Stimulated activated CD4-positive, alpha-beta T cell treated with anti-CD3 and anti-CD28 coated beads, Interleukin-1b, Interleukin-23, amount 100 ng/mL, for 1 hour (primary cell): ENCODE measurements at places on chromosomes 2 and 18.
A peak's percentile ranks its signal among the peaks of the same experiment; 100 is the strongest.

DNA sequence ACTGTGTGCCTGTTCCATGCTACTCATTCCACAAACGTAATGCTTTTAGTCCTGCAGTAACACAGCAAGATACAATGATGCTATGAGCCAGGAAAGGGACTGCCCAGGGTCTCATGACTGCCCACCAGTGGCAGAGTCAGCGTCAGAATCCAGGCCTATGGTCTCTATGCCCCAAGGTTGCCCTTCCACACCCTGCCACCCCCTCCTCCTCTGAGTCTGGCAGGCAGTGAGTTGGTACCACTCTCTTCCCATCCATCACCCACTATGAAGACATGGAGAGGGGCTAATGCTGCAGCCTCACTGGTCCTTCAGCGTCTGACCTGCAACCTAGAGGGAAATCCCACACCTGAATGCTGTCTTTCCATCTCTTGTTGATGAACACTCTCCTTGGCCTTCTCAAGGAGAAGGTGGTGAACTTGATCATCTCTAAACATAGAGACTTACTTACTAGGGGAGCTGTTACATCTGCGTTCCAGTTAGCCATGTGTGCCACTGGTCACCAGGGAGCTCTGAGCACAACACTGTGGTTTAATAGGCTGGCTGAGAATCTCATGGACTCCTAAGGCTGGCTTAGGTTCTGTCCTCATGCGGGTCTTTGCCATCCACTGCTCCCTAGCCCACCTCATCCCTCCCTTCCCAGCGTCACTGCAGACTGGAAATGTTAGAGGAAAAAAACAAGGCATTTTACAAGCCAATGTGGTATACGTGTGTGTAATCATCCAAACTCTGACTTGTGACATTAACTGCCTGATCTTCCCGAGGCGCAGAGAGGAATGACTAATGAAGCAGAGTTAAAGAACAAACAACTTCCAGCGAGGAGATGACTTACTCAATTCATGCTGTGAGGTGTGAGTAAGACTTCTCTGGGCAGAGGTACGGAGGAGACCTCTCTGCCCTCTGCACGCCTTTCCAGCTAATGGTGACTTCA is 28.8 kb downstream of the STEAP3 start:
- DNase-seq: no peak

DNA sequence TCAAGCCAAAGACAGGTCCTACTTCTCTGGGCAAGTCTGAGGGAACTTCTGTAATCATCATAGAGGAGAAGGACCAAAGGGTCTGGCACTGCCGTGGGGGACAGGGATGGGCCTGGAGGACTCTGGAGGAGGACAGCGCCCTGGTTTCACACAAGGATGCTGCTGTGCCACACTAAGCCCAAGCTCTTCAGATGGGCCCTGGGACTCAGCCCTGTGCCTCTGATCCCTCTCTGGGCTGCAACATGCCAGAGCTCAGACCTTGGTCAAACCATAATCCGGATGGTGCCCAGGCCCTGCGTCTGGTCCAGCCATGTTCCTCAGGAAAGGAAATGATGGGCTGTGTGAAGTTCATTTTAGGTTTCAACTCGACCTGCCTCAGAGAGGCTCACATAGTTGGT is 222.0 kb upstream of the COPS8 start:
- DNase-seq: no peak

DNA sequence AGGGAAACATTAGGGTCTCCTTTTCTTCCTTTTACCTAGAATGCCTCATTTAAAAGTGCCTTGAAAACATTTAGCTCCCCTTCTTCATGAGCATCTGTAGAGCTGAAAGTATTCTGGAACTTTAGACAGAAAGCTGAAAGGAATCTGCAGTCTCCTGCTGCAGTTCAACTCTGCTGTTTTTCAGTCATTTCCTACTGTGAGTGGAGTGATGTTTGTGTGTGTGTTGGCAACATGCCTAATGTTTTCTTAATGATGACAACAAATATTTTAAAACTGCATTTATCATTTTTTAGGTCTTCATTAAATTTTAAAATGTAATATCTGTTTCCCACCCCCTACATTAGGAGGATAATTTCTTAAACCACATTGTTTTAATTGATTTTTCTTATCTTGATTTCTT is 66.6 kb downstream of the TWSG1 start:
- no peak for DNase-seq

DNA sequence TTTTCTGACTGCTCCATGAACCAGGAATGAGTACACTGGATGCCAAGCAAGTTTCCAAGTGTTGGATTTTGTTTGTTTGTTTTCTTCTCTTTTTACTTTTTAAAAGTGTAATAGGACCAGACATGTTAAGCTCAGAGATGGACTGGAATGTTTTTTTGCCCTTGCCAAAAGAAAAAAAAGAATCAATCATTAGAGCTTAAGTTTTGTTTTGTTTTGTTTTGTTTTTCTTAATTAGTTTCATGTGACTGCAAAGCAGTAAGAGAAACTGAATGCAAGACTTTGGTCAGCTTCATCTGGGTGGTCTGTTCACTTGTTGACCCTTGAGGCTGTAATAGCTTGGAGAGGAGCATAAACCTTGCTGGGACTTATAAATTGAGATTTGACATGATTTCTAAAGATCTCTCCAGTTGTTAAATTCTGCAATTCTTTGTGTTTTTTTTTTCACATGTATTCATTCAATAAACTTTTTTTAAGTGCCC is 42.4 kb upstream of the SLC1A4 start:
- DNase-seq: no peak

DNA sequence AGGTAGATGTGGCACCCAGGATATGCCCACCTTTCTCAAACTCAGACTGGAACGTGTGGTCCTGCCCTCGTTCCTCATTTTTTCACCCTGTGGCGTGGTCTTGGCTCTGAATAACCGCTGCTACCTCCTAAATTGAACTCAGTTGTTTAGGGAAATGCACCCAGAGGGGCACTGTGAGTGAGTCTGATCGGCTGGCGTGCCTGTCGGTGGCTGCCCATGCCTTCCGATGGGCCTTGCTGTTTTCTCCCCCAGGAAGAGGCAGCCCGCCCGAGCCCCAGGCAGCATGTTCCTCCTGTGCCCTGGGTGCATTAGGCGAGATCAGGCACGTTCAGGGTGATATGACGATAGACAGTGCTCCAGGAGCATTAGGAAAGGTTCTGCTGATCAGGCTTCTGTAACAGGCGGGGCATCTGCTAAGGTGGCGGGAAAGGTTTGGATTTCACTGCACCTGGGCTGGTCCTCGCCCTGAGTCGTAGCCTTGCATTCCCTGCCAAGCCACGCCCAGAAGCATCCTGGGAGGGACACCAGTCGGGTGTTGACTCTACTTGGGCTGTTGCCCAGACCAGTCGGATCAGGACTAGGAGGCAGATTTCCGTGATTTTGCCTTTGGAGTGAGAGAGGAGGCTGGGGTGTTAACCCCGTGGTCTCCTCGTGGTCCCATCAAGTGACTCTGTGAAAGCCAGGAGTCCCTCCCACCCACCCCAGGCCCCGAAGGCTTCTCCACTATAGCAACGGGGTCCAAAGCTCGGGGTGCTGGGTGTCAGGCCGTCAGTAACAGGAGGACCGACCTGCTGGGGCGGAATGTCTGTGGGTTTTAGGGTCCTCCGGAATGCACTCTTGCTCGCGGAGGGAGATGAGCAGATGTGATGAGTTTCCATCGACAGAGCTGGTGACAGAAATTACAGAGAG is 75.1 kb downstream of the SH3BP4 start:
- no peak for DNase-seq

- no peak for DNase-seq
Measured at GRCh38 chr2:19868224-19868623, 33.6 kb downstream of the TTC32 start.

- no peak for DNase-seq
Measured at GRCh38 chr2:214107726-214108125, 303.1 kb upstream of the VWC2L start.

GRCh38 chr2:227884511-227884947 is 13.1 kb downstream of the DAW1 start:
- DNase-seq: peak; percentile 8

GRCh38 chr2:124211461-124211860 is 186.4 kb downstream of the CNTNAP5 start:
- DNase-seq: no peak

DNA sequence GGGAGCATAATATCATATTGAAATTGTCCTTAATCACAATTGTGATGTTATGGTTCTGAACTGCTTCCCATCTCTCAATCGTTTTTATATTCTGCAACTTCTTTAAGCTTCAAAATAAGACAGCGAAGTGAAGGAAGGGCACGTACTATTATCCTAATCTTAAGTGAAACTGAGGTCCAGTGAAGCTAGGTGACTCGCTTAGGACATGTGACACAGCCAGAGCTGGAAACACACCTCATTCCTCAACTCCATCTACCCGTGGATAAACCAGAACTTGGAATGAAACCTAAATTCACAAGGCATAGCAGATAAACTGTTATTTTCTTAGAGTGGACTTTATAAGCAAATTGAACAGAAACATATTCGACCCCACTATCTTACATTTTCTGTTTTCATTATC is 191.2 kb upstream of the PXDN start:
- DNase-seq: no peak

- no peak for DNase-seq
Measured at GRCh38 chr2:101622210-101623030, 75.1 kb upstream of the MAP4K4 start.

GRCh38 chr18:63799189-63799588 is 24.0 kb downstream of the SERPINB7 start:
- DNase-seq: no peak

- no peak for DNase-seq
Measured at GRCh38 chr2:195741191-195741590, 84.2 kb downstream of the SLC39A10 start.

DNA sequence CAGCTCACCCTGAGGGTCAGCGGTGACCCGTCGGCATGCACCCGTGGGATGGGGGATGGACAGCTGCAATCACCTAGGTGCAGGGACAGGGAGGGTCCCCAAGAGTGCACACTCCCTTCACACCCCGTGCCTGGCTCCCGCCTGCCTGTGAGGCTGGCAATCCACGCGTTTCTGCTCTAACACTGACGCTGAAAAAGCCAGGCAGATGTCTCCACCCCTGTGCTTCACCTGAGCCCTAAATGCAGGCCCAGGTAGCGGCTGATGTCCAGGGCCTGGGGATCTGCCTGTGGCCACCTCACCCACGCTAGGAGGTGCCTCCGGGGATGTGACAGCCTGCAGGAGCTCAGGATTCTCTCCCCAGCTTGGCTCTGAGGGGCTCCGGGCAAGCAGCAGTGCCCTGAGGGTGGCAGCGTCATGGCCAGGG is 212.0 kb upstream of the SALL3 start:
- no peak for DNase-seq

DNA sequence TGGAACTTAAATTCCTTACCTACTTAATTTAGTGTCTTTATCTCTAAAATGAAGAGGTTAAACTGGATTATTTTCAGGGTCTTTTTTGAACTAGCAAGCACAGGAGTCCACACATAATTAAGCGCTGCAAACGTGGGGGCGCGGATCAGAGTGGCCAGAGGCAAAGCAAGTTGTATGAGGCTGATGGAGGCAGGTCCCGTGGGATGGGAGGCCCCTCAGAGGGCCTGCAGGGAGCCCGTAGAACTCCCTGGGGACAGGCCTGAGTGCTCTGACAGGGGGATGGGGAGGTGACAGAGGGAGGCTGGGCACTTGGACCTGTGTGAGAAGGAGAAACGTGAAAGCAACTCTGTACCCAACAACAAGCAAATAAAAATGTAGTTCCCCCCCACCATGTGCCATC is 177.8 kb downstream of the ACKR3 start:
- DNase-seq: no peak

DNA sequence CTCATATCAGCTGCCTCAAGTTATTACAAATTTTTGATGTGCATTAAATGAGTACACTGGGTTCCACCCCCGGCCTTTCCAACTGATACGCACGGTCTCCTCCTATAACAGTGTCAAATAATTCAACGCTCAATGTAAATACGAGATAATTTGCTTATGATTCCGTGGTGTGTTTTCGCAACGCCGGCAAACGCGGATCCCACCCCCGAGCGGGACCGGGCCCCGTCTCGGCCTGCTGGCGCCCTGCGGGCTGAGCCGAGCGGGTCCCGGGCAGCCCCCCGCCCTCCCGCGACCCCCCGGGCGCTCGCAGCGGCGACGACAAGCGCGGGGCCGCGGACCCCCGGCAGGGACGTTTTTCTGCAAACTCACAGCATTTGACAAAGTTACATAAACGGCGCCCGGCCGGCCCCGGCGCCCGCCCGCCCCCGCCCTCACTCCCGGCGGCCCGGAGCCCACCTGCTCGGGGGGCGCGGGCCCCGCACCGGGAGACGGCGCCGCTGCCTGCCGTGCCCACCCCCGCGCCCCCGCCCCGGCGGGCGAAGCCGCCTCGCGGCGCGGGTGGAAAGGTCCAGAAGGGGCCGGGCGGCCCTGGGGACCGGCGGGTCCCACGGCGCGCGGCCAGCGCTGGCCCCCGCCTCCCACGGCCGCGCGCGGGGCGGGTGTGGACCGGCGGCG is 762 bp downstream of the HDAC4 start:
- no peak for DNase-seq

DNA sequence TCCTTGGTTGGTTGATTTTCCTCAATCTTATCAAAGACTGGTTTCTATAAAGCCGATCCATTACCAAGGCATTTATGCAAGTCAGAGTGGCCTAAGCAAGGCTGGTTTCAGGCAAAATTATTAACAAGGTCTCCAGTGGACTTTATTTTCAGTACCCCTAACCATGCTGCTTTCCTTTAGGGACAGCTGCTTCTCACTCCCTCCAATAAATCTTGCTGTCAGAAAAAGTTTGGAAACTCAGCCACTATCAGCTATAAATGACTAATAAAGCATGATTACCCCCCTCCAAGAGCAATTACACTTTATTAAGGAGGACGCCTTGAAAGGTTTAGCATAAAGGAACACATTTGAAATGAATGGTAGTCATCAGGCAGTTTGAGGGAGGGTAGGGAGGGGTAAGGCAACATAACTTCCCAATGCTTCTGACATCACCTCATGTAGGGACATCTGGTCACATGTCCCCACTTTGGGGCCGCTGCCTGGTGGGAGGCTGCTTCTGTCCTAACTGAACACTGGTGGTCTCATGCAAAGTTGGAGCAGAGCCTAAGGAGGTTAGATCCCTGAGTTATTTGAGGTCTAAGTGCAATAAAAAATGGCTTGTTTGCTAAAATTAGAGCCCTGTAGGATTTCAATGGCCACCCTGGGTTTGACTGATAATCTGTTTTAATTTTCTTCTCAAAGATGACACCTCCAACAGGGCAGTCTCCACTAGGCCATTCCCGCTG is 58.0 kb upstream of the TMEM178A start:
- no peak for DNase-seq

DNA sequence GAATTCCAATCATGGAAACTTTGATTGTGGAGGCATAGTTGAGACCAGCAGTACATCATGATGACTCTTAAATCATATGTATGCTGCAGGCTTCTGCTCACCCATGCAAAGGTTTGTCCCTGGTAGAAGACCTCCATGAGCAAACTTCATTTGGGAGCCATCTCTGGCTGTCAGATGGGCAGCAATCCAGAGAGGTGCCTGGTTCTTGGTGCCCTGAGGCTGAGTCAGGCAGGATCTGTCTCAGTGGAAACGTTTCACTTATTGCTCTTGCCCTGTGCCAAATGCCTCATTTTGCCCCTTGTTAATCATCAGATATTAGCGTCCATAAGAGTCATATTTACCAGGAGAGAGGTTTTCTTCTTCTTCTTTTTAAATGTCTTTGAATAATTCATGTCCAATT is 151.5 kb upstream of the CELF4 start:
- DNase-seq: no peak
